ENCODE measurements at places on chromosomes 4 and X.

GRCh38 chr4:127985989-127986388 lies 20.8 kb downstream of the ABHD18 start:
- DNase-seq, result no peak

- DNase-seq, result no peak
Measured at GRCh38 chr4:47819178-47819577, 18.7 kb downstream of the CORIN start.

DNA sequence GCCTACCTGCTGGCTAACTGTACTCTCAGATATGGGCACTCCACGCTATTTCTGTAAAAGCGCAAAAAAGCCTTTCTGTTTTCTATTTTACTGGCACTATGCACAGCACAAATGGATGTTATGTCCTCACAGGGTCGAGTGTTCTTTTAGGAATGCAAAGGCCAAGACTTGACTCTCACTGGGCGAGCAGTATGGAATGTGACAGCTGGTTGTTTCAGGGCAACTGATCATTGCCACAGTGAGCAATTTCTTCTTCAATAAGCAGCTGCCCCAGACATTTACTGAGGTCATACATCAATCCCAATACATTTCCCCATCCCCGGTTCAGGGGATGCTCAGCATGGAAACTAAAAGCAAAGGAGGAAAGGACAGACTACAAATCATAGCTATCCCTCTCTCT lies 58.2 kb downstream of the PDE5A start:
- DNase-seq, result peak; percentile 40

DNA sequence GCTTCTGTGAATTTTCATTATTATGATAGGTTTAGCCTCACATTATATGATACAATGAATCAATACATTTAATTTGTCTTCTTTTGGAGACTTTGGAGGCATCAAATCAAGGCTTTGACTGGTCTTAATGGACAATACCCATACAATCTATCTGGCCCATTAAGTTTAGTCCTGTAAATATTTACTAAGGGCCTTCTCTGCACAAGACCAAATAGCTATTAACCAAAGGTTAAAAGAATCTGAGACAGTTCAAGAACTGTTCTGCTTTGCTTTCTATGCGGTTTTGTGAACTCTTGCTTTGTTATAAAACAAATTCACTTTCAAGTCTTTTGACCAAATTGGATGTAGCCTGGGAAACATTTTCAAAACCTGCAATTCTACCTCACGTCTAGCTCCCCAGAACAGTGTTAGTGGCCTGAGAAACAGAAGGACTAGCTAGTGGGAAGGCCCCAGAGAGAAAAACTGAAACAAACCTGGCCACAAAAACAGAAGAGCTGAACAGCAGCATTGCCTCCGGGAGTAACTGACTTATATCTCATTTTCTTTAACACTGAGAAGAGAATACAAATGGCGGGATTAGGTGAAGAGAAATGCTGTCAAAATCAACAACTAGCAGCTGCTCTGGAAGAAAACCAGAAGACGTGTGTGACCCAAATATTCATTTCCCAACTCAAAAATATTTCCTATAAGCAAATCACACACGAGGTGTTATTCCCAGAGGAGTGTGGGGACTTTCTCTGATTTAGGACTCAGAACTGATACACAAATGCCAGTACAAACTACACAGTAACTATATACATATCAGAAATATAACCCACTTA lies 548 bp downstream of the TLR1 start:
- DNase-seq, result peak; percentile 42

- DNase-seq, result no peak
Measured at GRCh38 chrX:69429339-69430015, 74.6 kb upstream of the NALF2 start.

DNA sequence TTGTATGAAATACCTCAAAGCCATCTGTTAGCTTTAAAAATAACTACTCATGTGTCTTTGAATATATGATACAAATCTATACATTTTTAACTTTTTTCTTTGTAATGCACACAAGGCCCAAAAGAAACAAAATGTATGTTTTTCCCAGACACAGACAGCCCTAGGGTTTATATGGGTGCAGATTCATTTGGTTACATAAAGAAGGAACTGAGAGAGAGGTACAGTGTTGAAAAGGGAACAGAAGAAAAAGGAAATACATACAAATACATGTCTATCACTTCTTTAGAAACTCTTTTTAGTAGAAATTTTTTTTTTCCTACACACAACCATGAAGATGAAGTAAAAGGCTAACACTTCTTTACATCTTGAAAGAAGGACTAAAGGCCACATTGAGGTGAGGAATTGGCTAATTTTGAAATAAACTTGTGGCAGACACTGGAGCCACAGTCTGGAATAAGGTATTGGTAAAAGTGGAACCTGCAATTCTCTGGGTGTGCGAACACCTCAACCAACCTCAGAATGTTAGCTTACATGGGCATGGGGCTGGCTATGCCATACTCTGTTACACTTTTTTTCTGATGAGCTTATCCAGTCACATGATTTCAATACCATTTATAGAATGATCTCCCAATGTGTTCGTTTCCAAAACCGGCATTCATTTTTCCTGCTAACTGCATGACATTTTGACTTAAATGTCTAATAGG lies 67.9 kb downstream of the FAM47C start:
- DNase-seq, result no peak

DNA sequence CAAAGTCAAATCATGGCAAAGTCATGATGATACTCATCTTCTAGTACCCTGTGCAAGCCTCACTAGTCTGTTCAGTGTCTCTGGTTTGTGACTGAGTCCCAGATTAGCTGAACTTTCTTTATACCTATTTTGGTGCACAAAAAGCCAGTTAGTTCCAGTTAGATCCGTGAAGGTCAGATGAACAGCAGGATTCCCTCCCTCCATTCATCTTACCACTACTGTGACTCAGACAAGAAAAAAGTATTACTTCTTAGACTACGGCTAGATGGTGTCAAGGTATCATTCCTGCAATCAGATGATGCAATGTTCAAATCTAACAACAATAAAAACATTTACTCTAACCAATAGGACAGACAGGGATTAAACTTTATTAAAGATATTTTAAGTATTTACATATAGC lies 30.4 kb downstream of the ARHGEF6 start:
- no peak for DNase-seq

DNA sequence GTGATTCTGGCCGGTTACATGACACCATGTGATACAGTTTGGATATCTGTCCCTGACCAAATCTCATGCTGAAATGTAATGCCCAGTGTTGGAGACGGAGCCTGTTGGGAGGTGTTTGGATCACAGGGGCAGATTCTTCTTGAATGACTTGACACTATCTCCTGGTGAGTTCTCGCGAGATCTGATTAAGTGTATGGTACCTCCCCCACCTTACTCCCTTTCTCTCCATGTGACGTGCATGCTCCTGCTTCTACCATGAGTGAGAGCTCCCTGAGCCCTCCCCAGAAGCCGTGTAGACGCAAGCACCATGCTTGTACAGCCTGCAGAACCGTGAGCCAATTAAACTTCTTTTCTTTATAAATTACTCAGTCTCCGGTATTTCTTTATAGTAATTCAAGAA lies 23.6 kb downstream of the CPE start:
- DNase-seq, result no peak

- DNase-seq, result no peak
Measured at GRCh38 chr4:119833611-119834010, 205.0 kb upstream of the PDE5A start.

DNA sequence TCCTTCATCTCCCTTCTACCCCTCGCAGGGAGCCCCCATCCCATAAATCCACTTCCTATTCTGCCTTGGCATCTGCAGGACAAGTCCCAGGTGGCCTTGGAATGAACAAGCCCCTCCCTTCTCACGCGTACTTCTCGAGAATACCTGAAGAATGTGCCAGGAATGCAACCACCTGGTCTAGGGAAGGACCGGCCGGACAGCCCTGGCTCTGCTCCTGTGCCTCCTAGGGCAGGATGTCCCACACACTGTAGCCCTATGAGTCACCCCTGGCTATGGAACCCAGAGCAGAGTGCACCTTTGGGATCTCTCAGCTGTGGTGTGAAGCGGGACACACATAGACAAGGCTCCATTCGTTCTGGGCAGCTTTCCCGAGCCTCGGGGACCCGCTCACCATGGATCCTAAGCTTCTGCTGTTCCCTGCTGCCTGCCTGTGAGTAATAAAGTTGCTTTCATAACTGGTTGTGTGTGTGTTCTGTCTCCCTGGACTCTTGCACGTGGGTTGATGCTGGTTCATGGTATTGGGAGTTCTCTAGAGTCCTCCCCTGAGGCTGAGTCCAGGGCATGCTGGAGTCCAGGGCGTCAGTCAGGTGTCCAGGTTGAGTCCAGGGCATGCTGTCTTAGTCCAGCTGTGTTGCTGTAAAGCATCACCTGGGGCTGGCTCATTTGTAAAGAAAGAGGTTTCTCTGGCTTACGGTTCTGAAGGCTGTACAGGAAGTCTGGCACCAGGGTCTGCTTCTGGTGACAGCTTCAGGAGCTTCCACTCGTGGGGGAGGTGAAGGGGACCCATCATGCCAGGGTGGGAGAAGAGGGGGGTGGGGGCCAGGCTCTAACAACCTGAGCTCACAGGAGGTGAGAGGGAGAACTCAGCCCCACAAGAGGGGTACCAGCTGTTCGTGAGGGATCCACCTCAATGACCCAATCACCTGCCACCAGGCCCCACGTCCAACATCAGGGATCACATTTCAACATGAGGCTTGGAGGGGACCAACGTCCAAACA lies 7.4 kb upstream of the PDE6B start:
- DNase-seq, result no peak

DNA sequence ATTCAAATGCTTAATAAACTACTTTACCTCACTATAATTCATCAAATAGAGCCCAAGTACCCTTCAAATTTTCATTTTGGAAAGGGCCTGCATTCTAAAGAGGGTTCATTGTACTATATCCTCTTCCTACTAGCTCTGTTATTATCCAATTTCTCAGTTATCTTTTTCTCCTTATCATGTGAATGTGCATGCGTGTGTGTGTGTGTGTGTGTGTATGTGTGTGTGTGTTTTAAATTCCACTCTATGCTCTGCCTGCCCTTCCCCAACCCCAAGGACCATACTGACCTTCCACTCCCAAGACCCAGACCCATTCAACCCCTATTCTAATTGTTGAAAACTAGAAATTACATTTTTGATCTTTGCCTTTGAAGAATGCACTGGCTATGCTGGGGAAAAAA lies 33.3 kb downstream of the CASK start:
- no peak for DNase-seq

GRCh38 chr4:174215057-174215456 lies 68.4 kb downstream of the FBXO8 start:
- DNase-seq, result no peak

- no peak for DNase-seq
Measured at GRCh38 chr4:119537586-119537985, 91.0 kb downstream of the PDE5A start.

DNA sequence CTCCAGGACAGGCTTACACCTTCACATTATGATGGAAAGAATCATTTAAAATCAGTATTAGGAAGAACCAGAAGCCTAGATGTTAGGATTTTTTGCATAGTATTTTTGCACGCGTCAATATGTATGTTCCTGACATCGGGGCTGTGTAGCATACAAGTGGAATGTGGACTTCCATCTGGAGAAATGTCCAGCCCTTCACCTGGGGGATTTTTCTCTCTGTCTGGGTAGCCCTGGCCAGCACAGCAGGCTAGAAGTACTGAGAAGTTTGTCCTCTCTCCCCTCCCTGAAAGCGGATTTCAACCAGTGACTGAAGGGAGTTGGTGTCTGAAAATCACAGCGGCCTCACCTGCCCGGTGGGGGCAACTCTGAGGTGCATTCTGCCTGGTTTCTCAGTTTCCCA lies 10.4 kb upstream of the KLHL8 start:
- DNase-seq, result no peak

GRCh38 chrX:118183606-118184005 lies 67.0 kb upstream of the KLHL13 start:
- no peak for DNase-seq

DNA sequence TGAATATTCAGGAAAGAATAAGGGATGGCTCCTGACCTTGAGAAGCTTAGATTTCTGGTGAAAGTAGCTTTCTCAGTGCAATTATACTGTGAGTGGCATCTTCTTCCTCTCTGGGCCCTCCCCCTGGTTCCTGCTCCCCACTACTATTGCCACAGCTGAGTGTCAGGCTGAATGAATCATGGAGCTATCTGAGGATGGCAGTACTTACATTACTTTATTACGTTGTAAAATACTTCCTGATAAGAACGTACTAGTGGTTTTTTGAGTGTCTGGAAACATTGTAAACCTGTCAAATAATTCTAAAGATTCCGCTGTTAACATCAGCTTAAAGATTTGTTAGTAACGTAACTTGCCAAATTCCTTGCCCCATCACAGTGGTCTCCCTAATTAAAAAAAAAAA lies 36.2 kb downstream of the ARHGAP10 start:
- DNase-seq, result no peak

DNA sequence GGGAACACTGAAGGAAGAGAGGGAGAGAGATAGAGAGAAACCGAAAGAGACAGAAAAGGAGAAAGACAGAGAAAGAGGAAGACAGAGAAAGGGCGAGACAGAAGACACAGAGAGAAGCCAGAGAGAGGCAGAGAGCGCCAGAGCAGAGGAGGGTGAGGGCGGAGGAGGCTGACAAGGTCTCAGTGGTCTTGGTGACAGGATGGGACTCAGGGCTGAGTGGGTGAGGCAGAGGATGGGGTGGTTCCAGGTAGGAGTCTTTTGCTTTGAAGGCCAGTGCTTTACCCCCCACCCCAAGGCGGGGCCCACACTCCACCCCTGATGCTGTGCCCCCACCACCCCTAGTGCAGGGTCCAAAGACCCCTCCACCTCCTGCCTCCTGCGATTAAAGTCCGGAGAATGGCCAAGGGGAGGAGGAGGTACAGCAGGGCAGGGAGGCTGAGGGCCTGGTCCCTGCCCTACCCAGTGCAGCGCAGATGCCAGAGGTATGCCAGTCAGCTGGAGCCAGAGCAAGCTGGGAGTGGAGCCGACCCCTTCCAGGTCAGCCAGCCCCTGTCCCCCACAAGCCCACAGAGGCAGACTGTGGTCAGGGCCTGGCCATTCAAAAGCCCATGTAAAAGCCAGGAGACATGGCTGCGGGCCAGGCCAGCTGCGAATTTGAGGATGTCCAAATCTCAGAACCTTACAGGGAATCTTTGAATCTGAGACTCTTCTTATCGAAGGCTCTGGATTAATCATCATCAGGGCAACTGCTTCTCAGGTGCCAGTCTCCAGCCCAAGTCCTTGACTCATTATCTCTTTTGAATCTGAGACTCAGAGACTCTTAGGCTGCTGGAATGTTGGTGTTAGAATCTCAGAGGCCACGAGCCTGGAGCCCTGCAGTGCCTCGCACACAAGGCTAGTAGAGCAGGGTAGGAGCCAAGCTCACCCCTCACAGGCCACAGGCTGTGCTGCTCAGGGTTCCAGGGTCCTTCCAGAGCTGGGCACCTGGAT lies 758 bp downstream of the IQSEC2 start:
- DNase-seq, result no peak

DNA sequence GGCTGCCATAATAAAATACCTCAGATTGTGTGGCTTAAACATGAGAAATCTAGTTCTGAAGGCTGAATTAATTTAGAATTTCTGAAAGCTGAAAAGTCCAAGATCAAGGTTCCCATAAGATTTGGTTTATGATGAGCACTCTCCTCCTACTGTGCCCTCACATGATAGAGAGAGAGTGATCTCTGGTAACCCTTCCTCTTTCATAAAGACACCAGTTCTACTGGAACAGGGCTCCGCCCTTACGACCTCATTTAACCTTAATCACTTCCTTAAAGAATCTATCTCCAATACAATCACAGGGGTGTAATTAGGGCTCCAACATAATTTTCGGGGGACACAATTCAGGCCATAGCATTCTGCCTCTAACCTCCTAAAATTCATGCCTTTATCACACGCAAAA lies 194.0 kb upstream of the MAB21L2 start:
- DNase-seq, result no peak

Data from pons (tissue), 1 donor.